Right hindlimb (tissue), 1 donor: ENCODE measurements at places on chromosomes 13 and 19.
A peak's percentile ranks its signal among the peaks of the same experiment; 100 is the strongest.

- no peak for DNase-seq
These were observed 4.8 kb downstream of the LILRB5 start for GRCh38 chr19:54252243-54252642.

DNA sequence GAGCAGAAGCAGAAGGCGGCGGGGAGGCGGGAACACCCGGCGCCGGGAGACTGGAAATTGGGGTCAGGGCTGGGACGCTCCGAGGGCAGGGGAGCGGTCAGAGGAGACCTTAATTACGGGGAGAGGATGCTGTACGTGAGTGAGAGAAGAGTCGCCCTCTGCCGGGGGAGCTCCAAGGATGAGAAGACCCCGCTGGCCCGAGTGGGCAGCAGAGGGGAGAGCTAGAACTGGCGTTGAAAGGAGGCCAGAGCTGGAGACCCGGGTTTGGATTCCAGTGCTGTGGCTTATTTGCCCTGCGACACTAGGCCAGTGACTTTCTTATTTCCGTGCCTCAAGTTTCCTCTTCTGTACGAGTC is 536 bp downstream of the FAM32A start:
- DNase-seq, result peak; percentile 61

DNA sequence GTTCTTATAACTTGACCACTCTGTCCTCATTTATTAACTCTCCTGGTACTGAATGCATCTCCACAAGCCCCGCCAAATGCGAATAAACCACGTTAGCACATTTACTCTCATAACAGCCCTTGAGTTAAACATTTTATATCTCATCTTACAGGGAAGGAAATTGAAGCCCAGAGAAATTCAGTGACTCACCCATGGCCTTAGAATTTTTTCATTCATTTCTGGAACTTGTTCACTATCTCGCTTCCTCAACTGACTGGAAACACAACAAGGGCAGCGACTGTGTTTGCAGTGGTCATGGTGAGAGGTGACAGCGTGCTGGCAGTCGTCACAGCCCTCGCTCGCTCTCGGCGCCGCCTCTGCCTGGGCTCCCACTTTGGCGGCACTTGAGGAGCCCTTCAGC is 39.5 kb downstream of the SERP2 start:
- no peak for DNase-seq

- peak; percentile 42 for DNase-seq
These were observed 8.7 kb upstream of the ATP12A start for GRCh38 chr13:24671386-24672113.

DNA sequence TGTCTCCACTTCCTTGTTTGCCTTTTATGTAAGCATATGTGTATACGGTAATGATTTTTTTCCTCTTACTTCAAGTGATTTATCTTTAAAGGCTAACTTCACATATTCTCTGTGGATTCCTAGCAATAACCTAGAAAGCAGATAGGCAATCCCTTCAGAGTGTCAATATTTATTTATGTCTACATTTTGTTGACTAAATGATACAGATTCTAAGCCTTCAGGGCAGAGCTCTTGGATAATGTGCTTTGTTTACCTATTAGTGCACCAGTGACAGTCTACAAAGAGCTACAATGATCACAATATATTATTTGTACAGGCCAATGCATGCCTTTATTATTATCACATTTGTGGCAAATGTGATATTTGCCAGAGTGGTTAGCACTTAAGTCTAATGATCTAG is 406.2 kb downstream of the EFNB2 start:
- DNase-seq, result no peak

GRCh38 chr13:23753458-23753857 is 135.7 kb downstream of the MIPEP start:
- DNase-seq, result no peak

GRCh38 chr19:12797141-12797587 is 4.4 kb downstream of the PRDX2 start:
- DNase-seq, result no peak

- DNase-seq, result no peak
These were observed 540.4 kb upstream of the NBEA start for GRCh38 chr13:34401696-34402095.

DNA sequence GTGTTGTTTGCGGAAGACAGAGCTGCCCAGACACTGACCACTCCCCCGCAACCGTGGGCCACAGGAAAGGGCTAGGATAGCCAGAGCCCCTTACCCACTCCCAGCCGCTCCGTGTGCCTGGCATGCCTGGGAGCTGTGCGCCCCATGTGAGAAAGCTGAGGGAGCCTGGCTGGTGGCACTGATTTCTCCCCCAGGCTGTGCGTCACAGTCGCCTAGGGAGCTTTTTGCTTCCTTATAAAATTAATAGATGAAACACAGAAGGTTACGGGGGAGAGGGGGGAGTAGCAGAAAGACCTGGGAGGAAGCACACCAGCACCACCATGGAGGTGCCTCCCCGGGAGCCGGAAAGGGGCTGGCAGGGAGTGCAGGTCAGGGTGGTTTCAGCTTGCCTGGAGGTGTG is 24.7 kb downstream of the DPF1 start:
- DNase-seq, result no peak

DNA sequence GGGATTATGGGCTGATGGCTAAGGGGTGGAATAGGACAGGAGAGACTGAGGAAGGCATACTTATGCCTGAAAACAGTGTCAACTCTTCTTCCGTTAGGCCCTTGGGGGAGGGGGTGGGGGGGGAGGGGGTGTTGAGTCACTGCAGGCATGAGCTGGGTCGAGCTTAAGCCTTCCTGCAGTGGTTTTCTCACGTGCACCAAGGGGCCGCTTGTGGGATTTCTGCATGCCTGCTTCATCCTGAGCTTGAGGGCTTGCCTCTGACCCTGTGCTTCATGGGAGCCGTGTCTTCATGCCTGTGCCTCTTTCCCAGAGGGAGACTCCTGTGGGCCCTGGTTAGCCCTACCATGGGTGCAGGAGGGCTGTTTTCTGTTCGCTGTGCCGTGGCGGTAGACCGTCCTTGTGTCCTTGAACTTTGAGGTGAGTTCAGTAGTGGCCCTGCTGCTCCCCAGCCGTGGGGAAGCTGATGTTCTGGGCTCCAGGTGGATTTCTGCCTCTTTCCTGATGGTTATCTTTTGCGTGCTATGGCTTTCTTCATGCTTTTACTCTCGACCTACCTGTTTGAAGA is 186.1 kb downstream of the PCCA start:
- DNase-seq, result no peak

DNA sequence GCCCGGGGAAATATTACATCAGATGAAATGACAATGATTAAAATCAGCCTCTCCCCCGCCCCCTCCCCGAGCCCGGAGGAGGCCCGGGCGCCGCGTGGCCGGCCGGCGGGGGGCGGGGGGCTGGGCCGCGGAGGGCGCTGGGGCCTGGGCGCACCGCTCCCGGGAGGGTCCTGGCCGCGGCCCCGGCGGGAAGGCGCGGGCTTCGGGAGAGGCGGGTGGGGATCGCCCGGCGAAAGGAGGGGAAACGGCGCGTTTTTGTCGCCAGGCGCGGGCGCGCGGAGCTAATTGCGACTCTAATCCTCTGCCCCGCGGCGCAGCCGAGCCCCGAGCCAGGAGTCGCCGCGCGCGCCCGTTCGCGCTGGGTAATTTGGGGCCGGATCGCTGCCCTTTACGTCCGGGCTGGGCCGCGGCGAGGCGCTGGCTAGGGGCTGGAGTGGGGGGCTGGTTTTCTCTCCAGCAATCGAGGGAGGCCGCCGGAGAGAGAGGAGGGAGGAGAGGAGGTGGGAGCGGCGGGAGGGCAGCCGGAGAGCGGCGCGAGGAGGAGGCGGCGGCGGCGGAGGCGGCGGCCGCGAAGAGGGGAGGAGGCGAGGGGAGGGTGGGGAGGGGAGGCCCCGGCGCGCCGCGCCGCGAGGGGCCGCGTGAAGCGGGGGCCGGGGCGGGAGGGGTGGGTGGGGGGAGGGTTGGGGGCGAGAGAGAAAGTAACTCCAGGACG is at the start of gene KCTD15:
Gene KCTD15 (plus strand): TSS at position 707 of the 712 bp plus-strand sequence. CDS start 3,585 bp downstream, outside the sequence.
- DNase-seq, result peak; percentile 82

- no peak for DNase-seq
These were observed 123.5 kb upstream of the CACNA1A start for GRCh38 chr19:13629687-13630357.

DNA sequence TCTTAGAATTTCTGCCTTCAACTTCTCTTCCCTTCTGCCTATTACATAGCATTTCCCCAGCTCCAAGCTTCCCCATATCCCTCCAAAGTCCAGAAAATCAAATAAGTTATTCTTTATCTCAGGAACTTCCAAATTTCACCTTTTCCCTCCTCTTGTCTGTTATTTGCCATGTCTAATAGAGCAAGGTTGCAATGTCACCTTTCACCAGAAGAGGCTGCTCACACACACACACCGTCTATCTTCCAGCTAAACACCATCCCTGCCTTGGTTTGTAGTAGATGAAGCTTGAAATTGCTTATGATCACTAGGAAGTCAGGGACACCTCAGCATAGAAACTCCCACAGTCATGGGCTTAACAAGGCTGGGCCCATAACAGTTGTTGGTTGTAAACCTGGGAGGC is 48.4 kb downstream of the ZNRF4 start:
- no peak for DNase-seq

DNA sequence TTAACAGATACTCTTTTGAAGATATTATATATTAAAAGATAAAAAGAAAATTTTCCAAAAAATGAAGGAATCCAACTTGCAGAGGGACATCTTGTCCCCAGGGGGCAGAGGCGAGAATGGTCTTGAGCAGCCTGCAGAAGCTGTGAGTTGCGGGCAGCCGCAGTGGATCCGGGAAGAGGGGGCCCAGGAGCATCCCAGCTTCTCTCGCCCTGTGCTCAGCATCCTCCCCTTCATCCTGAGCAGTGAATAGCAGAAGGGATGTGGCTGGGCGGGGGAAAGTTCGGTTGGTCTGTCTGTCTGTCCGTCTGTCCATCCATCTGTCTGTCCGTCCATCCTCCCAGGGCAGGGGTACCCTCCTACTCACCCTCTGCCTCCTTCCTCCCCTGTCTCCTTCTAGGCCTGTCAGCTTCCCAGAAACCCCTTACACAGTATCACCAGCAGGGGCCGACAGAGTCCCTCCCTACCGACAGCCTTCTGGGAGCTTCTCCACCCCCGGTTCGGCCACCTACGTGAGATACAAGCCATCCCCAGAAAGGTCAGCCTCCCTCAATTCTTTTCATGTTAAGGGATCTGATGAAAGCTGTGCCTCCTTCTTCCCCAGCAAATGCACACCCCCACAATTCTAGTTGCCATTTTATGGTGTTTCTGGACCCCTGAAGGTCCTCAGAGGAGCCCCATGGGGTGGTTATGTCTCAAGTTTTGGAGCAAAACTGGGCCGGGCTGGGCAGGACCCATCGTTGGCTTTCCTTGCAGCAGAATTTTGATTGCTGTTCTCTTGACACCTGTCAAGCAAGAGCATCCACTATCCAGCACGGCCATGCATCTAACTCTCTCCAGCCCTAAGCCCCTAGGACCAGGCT is 81.6 kb downstream of the DPF1 start:
- DNase-seq, result peak; percentile 70

GRCh38 chr13:45951724-45952123 is 100.2 kb upstream of the SIAH3 start:
- DNase-seq, result no peak

DNA sequence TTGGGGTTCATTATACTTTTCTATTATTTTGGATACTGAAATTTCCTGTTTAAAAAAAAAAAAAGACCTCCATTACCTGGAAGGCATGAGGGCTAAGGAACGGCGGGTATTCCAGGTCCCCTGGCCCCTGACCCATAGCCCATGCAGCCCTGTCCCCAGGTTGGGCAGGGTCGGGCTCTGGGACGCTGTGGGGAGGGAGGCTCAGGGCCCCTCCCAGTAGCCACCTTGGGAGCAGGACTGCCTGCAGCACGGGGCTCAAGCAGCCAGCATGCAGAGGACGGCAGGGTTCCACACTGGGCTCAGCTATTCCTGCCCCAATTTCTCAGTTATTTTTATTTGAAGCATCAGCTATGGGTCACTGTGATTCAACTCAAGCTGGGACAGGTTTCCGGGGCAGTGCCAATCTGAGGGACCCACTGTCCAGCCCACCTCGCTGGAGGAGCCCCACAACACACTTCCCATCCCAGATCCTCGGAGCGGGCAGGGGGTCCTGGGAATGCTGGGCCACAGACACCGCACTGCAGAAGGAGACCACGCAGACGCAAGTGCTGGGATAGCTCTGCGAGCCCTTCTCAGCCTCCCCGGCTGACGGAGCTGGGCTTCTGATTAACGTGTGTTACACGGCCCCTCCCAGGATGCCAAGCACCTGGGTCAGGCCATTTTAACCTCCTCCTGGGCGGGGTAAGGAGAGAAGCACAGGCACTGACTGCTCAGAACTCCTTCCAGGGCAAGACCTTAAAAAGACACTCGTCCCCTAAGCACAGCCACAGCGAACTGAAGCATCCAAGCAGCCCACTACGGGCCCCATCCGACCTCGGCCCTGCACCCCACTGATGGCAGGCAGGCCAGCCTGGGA is 60.1 kb downstream of the PEPD start:
- DNase-seq, result no peak

- DNase-seq, result no peak
These were observed 8.5 kb downstream of the MICU2 start for GRCh38 chr13:21595546-21595822.

- DNase-seq, result no peak
These were observed 280.8 kb downstream of the DCT start for GRCh38 chr13:94198681-94199080.

GRCh38 chr19:49067554-49067953 is 2.9 kb upstream of the NTF4 start:
- no peak for DNase-seq

DNA sequence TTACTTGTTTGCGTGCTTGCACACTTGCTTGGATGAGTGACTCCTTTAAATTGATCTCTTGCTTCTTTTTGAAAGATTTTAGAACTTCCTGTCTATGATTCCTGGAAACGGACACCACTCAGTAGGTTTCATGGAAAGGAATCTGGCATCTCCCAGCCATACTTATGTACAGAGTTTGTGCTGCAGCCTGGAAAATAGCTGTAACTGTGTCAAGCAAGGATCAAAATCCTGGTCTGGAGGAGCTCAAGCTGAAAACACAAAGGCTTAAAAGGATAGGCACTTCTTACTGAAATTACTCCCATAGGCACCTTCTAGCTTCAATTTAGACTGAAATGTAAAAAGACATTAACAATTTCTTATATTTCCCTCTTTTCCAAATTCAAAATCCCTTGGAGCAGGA is 1.4 kb upstream of the FREM2 start:
- DNase-seq, result no peak

DNA sequence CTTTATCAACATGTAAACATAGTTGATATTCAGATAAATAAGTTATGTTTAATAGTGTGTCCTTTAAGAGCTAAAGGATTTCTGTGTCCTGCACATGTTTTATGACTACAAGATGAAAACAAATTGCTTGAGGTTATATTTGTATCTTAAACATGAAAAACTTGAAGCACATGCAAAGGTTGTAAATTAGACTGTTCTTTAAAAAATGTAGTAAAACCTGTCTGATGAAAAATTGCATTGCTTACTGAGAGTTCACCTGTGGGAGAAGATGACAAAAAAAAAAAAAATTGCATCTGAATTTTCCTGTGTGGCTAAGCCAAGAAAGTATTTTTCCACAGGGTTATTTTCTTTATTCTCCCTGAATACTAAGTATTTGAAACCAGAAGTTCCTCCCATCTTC is 25.7 kb upstream of the LMO7 start:
- no peak for DNase-seq

- peak; percentile 83 for DNase-seq
These were observed 56.5 kb downstream of the DCLK1 start for GRCh38 chr13:36074659-36075058.

GRCh38 chr13:78602561-78603239 is 652 bp downstream of the POU4F1 start:
- DNase-seq, result no peak
